ENCODE measurements at places on chromosomes 13 and 19.

GRCh38 chr13:73901324-73902068 lies 232.7 kb downstream of the KLF12 start:
- no peak for DNase-seq

GRCh38 chr13:111399776-111400538 lies 79.5 kb downstream of the TEX29 start:
- DNase-seq = no peak

DNA sequence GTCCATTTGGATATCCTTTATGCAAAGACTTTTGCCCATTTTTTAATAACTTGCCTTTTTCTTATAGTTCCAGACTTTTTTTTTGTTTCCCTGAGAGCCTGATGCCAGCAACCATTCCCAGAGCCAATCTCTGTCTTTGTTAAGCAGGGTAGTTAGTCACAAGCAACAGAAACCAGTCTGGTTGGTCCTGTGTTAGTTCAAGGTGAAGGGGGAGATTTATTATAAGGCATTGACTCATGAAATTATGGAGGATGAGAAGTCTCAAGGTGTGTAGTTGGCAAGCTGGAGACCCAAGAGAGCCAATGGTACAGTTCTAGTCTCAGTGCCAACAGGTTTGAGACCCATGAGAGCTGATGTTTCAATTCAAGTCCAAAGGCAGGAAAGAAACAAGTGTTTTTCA lies 33.0 kb downstream of the GPR12 start:
- no peak for DNase-seq

DNA sequence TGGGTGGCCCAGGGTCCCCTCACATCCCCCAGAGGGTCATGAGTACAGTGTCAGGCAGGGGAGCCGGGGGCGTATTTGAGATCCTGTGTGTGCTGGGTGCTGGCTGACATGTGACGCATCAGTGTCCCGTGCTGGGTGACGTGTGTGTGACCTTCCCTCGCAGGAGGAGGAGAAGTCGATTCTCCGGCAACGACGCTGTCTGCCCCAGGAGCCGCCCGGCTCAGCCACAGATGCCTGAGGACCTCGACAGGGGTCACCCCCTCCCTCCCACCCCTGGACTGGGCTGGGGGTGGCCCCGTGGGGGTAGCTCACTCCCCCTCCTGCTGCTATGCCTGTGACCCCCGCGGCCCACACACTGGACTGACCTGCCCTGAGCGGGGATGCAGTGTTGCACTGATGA lies 25.8 kb downstream of the PNPLA6 start:
- DNase-seq = no peak

DNA sequence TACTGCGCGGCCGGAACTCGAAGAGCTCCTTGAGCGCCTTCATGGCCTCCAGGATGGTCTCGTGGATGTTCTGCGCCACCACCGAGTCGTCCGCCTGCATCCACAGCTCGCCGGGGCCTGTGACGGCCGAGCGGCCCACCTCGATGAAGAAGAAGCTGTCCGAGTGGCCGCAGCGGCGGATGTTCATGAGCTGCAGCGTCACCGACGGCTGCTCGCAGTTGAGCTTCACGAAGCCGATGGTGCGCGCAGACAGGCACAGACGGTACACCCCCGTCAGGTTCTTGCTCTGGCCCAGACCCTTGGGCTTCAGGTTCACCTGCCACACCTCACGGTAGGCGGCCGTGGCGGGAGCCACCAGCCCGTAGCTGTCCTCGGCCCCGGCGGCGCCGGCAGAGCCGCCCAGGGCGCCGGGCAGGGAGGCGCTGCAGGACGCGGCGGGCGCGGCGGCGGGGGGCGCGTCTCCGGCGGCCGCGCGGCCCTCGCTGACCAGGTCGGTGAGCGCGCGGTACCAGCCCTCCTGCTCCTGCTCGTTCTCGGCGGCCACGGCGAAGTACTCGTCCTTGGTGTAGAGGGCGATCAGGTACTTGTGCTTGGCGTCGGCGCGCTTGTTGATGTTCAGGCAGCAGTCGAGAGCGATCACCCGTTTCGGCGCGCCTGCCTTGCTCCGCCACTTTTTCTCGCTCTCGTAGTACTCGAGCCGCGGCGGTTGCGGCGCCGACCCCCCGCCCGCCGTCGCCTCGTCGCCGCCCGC lies 1.1 kb downstream of the IRS2 start:
- no peak for DNase-seq

DNA sequence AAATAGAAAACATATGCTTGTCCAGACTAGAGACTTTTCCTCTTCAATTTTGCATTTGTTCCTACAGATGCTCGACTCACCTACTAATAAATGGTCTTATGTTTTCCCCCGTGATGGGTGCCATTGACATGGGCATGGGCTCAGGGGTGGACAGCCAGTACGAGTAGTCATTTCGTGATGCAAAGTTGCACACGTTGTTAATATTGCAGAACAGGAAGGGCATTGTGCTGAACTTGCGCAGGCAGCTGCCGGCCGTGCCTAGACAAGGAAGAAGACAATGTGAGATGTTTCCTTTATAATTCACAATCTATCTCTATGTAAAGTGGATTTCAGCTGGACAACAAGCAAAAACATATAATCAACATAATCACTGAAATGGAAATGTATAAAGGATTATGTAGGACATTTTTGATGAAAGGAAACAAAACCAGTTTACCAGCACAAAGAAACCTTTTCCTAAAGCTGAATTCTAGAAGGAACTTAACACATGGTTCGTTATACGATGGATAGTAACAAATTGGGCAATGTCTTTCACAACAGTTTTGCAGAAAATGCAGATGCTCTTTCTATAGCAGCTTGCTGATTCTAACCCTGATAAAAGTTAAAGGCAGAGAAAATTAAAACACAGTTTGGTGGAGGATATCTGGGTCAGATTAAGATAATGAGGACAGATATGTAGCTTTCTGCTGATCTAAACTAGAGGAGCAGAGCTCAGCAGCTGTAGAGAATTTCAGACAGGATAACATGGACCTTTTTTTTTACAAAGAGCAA lies 145.7 kb downstream of the COL4A1 start:
- DNase-seq = no peak
